ENCODE measurements at places on chromosomes 11 and 22.

GRCh38 chr22:48940266-48941032, 887.2 kb downstream of the BRD1 start:
- no peak for DNase-seq

DNA sequence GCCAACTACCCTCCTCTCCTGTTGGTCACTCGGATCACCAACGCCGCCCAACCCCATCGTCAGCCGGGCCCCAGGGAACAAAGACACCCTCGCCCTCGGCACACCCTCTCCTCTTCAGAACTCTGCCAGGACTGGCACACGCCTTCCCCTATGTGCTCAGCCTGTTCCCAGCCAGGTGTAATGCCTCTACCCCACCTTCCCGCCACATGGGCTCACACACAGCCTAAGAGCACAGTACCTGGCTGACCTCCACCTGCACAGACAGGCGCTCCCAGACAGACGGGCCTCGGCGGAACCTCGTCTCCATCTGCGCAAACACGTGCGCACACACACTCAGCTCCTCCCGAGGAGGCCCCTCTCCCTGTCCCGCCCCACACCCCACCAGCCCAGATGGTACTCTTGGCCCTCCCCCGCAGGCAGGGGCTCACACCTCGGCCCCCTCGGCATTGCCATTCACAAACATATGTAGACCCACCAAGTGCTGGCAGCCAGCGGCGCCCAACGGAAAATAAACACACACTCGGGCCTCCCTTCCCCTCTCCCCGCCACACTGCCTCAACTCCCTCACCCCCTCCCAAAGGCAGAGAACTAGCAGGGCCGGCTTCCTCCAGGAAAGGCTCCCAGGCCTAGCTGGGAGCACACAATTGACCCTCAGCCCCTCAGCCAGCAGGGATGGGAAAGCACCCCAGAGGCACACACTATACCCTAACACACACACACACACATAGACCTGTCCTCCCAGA, 8.5 kb downstream of the ELFN2 start:
- DNase-seq, result no peak

DNA sequence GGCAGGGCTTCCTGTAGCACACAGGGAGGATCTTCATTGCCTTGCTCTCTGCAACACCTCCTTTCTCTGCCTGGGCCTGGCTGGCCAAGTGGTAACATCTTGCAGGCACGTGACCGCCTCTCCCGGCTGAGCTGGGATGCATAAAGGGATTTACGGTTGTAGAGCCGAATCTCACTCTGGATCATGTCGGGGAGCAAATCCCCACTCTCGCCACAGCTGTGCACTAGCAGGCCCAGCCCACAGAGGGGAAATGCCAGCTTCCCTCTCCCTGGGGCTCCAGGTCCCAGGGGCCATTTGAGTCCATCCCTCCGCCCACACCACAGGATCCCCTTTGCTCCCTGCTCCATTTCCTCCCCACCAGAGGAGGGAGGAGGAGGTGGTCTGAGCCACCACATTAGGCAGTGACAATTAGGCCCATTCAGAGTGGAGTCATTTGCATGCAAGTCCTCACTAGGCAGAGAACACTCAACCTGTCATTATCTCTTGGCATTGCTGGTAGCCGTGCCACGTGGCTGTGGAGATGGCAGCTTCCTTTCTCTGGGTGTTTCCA, 196.7 kb downstream of the DSCAML1 start:
- DNase-seq, result no peak

GRCh38 chr22:45529971-45530575, 27.4 kb downstream of the FBLN1 start:
- DNase-seq, result no peak

- no peak for DNase-seq
Measured at GRCh38 chr22:17501679-17502285, 61.5 kb upstream of the SLC25A18 start.

DNA sequence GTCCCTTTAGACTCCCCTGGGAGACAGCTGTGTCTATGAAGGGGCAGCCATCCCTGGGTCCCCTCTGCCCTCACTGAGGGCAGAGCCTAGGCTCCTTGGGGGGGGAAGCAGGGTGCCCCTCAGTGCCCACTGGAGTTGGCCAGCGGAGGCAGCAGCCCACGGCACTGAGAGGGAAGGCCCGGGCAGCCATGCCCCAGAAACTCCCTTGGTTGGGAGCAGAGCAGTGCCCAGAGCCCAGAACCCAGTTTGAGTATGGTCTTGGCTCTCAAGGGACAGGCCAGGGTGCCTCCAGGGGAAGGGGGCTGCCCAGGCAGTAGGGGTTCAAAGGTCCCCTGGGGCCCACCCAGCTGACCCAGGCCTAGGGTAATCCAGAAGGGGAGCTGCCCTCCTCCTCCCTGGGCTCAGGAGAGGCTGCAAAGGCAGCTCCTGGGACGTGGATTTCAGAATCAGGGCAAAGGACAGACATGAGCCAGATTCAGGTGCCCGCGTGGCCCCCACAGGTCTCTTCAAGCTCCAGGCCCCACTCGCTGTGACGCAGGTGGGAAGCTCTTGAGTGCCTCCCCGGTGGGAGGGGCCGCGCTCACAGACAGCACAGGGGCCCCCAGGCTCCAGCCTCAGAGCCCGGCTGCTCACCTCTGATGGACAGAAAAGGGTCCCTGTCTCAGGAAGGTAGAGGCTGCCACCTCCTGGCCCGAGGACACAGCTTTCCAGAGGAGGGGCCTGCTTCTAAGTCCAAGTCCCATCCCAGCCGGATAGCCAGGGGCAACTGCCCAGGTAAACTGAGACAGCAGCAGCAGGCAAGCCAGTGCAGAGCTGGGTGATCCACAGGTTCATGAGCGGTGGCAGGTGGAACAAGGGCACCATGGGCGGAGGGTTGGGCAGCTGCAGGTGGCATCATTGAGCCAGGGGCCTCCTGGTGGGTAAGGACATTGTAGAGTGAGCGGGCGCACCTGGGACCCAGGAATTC, 2.6 kb downstream of the C11orf21 start:
- DNase-seq, result no peak
